Activated CD8-positive, alpha-beta memory T cell treated with anti-CD3 and anti-CD28 coated beads for 1 hour (primary cell): ENCODE measurements at places on chromosomes 2 and 18.

DNA sequence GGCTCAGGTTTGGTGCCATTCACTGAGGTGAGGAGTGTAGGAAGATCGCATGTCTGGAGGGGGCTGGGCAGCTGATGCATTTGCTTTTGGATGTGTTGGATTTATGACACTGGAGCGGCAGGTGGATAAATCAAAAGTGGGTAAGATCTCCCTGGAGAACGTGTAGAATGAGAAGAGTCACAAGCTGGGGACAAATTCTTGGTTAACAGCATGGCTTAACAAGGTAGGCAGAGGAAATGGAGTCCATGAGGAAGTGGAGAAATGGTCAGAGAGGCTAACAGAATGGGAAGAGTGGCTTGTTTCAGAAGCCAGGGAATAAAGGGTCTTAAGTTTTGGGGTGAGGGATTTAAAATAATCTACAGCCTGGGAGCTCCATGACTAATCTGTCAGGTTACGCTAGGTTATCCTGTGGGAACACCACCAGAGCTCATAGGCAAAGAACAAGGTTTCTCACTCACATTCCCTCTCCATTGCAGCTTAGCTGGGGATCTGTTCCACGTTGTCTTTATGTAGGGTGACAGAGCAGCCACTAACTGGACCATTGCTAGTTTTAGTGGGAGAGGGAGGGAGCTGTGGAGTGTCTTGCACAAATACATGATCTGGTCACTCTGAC is 12.8 kb downstream of the TSN start:
- DNase-seq: no peak

GRCh38 chr2:39469807-39470206 is 32.7 kb upstream of the MAP4K3 start:
- no peak for DNase-seq

DNA sequence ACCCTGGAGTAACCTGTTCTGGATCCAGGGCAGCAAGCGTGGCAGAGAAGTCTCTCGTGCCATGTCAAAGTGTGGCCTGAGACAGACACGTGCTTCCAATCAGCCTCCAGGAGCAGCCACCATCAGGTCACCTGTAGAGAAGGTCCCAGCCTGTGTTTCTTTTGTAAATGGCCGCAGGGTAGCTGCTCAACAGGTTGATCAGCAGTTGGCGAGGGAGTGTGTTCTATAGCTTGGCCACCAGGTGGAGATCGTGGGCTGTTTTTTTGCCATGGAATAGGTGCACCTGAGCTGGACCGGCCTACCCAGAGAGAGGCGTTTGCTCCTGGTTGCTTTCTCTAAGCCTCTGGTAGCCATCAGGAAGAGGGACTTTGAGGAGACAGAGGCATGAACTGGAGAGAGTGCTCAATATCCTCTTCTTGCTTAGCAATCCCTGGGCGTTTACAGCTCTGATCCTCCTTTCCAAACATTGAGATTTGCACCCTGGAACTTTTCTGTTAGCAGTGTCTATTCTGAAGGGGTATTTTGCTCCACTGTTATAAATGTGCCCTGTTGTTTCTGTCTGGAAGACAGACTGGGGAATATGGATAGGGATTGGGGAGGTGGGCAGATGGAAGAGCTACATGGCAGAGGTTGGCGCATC is 34.2 kb upstream of the EN1 start:
- no peak for DNase-seq

- no peak for DNase-seq
These were observed 133.9 kb downstream of the ZNF532 start for GRCh38 chr18:58998401-58999203.

- DNase-seq: no peak
These were observed 122.0 kb upstream of the MGAT5 start for GRCh38 chr2:134131681-134132489.

DNA sequence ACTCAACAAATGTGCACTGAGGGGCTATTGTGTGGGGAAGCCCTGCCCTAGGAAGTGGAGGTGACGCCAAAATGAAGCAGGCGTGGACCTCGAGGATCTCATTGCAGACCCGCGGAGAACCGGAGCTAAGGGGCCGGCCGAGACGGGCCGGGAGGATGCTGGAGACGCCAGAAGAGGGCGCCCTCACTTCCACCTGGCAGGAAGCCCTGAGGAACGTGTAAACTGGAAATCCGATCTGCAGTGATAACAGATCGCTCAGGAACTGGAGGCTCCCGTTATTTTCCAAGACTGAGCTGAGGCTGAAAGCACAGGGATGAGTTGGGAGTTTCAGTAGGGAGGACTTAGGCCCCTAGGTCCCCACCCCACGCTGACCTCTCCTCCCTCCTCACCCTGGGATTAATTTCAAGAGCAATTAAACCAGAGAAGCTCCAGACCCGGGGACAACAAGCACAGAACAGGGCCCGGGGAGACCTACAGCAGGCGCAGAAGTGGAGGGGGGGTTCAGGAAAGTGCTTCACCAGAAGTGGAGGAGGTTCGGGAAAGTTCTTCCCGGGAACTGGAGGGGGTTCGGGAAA is 7.7 kb upstream of the COL6A3 start:
- DNase-seq: peak; percentile 72

GRCh38 chr2:191895743-191896142 is 48.9 kb upstream of the CAVIN2 start:
- no peak for DNase-seq

DNA sequence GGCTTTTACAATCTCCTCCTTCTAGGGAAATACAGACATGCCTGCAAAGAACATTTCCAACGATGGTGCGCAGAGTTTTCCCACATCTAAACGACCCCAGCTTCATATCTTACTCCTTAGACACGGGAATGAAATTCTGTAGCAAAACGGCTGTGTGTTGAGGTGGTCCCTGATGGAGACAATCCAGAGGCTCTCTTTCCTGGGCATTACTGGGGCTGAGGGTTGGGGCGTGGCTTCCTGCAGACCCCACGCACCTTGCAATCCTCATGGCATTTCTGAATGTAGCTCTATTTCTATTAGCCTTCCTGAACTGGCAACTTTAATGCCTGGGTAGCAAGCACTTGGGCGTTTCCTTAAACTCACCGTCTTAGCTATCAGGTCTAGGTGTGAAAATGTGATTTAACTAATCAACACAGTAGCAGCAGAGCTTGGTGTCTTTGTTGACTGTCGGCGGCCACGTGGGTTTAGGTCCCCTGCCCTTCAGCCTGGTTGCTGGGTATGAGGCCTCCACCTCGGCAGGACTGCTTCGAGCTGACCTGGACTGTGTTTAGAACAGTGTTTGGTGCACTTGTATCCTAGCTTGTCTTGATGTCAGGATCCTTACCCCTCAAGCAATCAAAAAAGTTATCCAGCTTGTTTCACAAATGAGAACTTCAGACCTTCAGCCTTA is 242.8 kb downstream of the GBX2 start:
- DNase-seq: no peak

DNA sequence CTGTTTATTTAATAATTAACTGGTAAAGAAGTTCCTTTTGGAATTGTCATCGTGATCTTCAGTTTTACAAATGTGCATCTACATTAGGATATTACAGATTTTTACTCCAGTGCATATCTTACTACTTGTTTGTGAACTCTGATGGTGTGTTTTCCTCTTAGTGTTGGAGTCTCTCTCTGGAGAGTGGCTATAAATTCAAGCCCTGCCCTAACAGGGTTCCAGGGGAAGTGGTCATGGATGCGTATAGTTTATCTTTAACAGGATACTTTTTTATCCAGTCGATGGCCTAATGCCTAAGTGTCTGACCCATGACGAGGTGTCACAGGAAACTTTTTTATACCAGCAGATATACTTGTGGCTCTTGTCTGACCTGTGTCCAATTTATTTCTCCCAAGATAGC is 75.4 kb downstream of the CHN1 start:
- no peak for DNase-seq

DNA sequence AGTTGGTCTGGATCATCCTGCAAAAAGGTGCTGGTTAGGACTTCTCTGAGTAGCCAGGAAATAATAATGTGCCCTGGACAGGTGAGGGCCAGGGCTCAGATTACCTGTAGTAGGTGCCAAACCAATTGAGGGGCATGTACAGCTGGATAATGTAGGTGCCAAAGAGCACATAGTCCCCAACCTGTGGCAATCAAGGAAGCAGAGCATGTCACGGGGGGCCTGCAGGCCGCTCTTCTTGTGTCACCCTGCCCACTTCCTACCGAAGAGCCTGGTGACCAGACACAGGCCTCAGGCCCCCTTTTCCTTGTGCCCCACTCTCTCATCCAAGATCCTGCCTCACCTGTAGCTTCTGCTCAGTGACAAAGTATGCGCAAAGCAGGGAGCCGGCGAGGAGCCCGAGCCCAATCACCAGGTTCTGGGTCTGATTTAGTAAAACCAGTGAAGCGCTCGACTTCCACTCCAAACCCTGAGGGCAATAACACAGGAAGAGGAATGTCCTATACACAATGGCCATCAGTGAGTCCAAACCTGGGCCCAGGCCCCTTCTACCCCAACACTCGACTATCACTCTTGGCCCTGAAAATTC is 5.2 kb downstream of the ABCB6 start:
- no peak for DNase-seq

DNA sequence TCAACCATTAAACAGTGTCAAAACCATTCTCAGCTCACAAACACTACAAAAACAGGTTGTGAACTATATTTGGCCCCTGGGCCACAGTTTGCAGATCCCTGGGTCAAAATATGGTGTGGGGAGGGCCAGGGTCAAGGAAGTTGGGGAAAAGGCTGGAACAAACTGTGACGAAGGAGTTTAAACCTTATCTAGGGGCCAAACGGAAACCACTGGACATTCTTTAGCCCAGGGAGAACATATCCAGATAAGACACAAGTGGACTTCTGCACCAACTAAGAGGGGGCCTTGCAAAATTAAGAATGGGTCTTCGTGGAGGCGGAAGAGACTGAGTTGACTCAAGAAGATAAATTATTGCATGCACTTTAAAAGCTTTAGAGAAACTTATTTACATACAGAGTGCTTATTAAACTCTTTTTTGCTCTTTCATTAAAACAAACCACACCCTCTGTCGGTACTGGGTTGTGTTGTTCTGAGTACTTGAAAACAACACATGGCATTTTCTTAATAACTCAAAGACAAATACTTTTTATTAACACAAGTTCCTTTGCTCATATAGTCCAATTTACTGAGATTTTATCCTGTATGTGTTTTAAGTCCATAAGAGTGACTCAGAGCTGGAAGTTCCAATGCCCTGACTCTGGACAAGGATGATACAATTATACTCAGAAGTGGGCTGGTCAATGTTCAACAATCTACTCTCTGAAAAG is 5.3 kb upstream of the ASAP2 start:
- DNase-seq: no peak

DNA sequence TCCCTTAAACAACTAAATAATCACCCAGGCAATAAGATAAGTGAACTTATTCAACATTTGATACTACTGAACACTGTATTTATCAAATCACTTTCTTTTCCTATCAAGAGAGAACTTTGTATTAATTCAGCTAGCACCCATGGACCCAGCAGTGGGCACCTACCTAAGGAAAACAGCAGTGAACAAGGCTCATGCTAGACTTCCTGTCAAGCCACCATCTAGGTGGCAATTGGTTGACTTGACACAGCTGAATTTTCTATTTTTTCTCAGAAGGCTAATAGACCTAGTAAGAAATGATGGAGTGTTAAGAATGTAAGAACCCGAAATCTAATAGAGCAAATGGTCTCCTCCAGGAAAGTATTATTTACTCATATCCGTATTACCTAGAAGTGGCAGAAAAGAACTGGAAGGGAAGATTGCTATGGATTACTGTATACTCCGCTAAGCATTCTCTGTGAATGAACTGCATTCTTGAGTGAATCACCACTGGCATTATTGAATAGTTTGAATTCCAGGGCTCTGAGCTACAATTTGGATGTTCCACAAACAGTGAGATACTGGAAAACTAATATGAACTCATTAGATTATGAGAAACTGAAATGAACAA is 988.2 kb upstream of the CDH2 start:
- no peak for DNase-seq
